Upper lobe of left lung (tissue), 6 donors: ENCODE measurements at places on chromosomes 13 and 19.

DNA sequence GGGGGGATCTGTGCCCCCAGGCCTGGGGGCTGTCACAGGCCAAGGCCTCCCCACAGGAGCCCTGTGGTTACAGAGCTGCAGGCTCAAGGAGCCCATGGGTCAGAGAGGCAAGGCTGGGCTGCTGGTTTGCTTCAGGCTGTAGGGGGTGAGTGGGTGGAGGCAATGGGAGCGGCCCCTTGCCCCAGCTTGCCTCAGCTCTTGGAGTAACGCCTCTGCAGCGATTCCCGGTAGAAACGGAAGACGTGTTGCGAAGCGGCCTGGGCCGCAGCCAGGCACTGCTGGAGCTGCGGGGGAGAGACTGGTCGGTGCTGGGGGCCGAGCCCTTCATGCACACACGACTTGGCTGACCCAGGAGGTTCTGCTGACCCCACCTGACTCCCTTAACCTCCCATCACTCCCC is 10.1 kb downstream of the TMEM91 start:
- no peaks in the 10 kb centered on the region for H3K27me3 ChIP-seq
- H3K27ac ChIP-seq: no peak overlapping the region
- peaks cover 61% of the 10 kb centered on the region for H3K36me3 ChIP-seq
- DNase-seq: peak; percentile 73

- no peak for DNase-seq
- no peaks in the 10 kb centered on the region for H3K27me3 ChIP-seq
- no peaks in the 10 kb centered on the region for H3K36me3 ChIP-seq
- no peak overlapping the region for H3K4me3 ChIP-seq
- H3K27ac ChIP-seq: no peak overlapping the region
These were observed 82.5 kb downstream of the DHRS12 start for GRCh38 chr13:51721496-51721895.

GRCh38 chr13:61156753-61157152 is 258.9 kb downstream of the PCDH20 start:
- no peaks in the 10 kb centered on the region for H3K36me3 ChIP-seq
- no peak overlapping the region for H3K27ac ChIP-seq
- no peak for DNase-seq
- no peaks in the 10 kb centered on the region for H3K27me3 ChIP-seq
- no peaks in the 10 kb centered on the region for H3K4me1 ChIP-seq

GRCh38 chr19:18257503-18258470 is 16.5 kb downstream of the IQCN start:
- H3K27me3 ChIP-seq: no peaks in the 10 kb centered on the region
- no peak overlapping the region for H3K4me3 ChIP-seq
- no peak overlapping the region for H3K27ac ChIP-seq
- peaks cover 13% of the 10 kb centered on the region for H3K4me1 ChIP-seq
- H3K36me3 ChIP-seq: peaks cover 10% of the 10 kb centered on the region

GRCh38 chr13:45511310-45512097 is 46.8 kb downstream of the COG3 start:
- DNase-seq: no peak
- peaks cover 7% of the 10 kb centered on the region for H3K4me1 ChIP-seq
- H3K27me3 ChIP-seq: no peaks in the 10 kb centered on the region
- no peak overlapping the region for H3K4me3 ChIP-seq

- no peak overlapping the region for H3K27ac ChIP-seq
- H3K36me3 ChIP-seq: no peaks in the 10 kb centered on the region
- H3K4me1 ChIP-seq: no peaks in the 10 kb centered on the region
- no peak overlapping the region for H3K4me3 ChIP-seq
These were observed 42.6 kb upstream of the STK24 start for GRCh38 chr13:98619556-98619955.

- no peak overlapping the region for H3K4me3 ChIP-seq
- H3K36me3 ChIP-seq: no peaks in the 10 kb centered on the region
- no peak overlapping the region for H3K27ac ChIP-seq
These were observed 25.6 kb upstream of the RNF17 start for GRCh38 chr13:24738366-24738847.
